ENCODE measurements at places on chromosomes 3 and 15. TPM values are rescaled to one million over a fixed set of nuclear protein-coding genes. Genes with fewer than 3 reads are reported as not detected.

DNA sequence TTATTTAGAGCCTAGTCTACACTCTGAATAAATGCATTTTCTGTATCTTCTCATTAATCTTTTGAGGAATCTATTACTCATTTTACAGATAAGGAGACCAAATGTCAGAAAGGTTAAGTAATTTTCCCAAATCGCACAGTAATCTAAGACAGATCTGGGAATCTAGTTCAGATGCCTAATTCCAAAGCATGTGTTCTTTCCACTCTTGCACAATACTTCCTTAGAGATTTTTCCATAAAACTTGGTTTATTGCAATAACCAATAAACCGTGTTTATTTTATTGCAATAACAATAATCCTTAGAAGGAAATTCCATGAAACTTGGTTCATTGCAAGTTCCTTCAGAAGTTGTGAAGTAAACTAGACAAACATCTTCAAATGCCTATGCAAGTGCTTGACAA, 17.4 kb upstream of the COL8A1 start:
- H3K4me3 ChIP-seq = no peak overlapping the region
- no peaks in the 10 kb centered on the region for H3K36me3 ChIP-seq
- peaks cover 21% of the 10 kb centered on the region for H3K4me1 ChIP-seq
- no peak for DNase-seq
- no peaks in the 10 kb centered on the region for H3K27me3 ChIP-seq

- H3K36me3 ChIP-seq = no peaks in the 10 kb centered on the region
- H3K4me1 ChIP-seq = no peaks in the 10 kb centered on the region
- 0 out of 2 replicates have a peak, but pooled peaks cover 3% of the 10 kb centered on the region for H3K27me3 ChIP-seq
- no peak overlapping the region for H3K4me3 ChIP-seq
- H3K27ac ChIP-seq = no peak overlapping the region
These were observed 107.6 kb downstream of the PEX5L start for GRCh38 chr3:179929091-179929529.

DNA sequence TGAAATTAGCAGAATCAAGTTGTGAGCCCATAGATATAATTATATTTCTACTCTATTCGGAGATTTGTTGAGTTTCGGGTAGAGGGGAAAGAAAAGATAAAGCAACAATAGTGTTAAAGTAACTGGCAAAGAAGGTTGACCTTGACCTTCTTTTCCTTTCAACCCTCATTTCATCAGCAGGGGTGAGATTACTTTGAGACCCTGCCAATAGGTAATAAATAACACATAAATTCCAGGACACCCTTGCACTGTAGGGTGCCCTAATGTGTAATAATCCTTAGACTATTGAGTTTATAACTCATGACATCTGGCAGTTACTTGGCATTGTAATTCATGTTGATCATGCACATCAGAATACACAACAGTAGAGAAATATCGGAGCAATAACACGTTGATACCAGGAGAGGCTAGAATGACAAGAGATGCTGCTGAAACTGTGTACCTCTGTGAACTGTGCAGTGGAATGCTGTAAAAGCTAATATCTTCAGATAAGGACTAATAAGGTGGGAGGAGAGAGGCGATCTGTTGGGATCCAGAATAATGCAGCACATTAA, 426.7 kb downstream of the ROBO2 start:
- H3K27ac ChIP-seq = no peak overlapping the region
- no peak for DNase-seq
- no peaks in the 10 kb centered on the region for H3K36me3 ChIP-seq
- H3K4me1 ChIP-seq = no peaks in the 10 kb centered on the region
- H3K4me3 ChIP-seq = no peak overlapping the region

DNA sequence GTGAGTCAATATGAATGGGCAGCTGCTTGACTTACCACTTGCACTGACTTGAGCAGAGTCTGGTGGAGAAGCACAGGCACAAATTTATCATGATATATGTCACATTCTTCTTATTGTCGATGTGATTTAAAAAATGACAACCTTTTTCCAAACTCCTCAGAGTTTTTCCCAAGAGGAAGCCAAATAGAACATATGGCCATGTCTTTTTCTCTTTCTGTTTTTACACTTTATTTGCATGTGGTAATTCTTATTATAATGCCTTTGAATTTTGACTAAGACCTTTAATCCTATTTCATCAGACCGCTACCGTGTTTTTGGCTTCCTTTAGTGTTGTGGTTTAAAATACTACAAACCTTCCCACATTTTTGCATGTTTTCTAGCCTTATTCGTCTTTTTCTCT, 666.2 kb downstream of the PDCD6IP start:
- H3K4me1 ChIP-seq = no peaks in the 10 kb centered on the region
- no peak for DNase-seq
- no peaks in the 10 kb centered on the region for H3K36me3 ChIP-seq
- H3K27me3 ChIP-seq = no peaks in the 10 kb centered on the region
- H3K27ac ChIP-seq = no peak overlapping the region

GRCh38 chr15:35926007-35926380, 380.0 kb upstream of the DPH6 start:
- H3K36me3 ChIP-seq = no peaks in the 10 kb centered on the region
- H3K27me3 ChIP-seq = no peaks in the 10 kb centered on the region
- H3K4me3 ChIP-seq = no peak overlapping the region
- no peaks in the 10 kb centered on the region for H3K4me1 ChIP-seq
- DNase-seq = no peak

- no peaks in the 10 kb centered on the region for H3K27me3 ChIP-seq
- DNase-seq = no peak
- no peak overlapping the region for H3K4me3 ChIP-seq
- no peaks in the 10 kb centered on the region for H3K36me3 ChIP-seq
- H3K4me1 ChIP-seq = peaks cover 44% of the 10 kb centered on the region
These were observed 58.9 kb upstream of the GATA2 start for GRCh38 chr3:128551867-128552266.

- H3K4me1 ChIP-seq = peaks cover 22% of the 10 kb centered on the region
- no peak for DNase-seq
- H3K27ac ChIP-seq = no peak overlapping the region
These were observed 48.9 kb upstream of the AMOTL2 start for GRCh38 chr3:134423153-134423552.

DNA sequence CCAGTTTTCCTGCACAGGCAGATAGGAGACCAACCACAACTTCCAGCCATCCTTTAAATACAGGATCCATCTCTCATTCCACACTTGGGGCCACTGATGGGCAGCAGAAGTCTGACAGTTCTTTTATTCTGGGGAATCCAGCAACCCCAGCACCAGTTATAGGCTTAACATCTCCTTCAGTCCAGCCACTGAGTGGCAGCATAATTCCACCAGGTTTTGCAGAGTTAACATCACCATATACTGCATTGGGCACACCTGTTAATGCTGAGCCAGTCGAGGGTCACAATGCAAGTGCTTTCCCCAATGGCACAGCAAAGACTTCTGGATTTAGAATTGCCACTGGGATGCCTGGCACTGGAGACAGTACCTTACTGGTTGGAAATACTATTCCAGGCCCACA, 2.9 kb downstream of the NPAP1 start:
- no peak for DNase-seq
- H3K27me3 ChIP-seq = no peaks in the 10 kb centered on the region
- no peaks in the 10 kb centered on the region for H3K4me1 ChIP-seq
- H3K27ac ChIP-seq = no peak overlapping the region
- no peak overlapping the region for H3K4me3 ChIP-seq

- H3K4me1 ChIP-seq = peaks cover 16% of the 10 kb centered on the region
- H3K4me3 ChIP-seq = no peak overlapping the region
- H3K27me3 ChIP-seq = no peaks in the 10 kb centered on the region
- peak overlapping the region; percentile 63 for H3K27ac ChIP-seq
These were observed 18.5 kb upstream of the PTX3 start for GRCh38 chr3:157418104-157418503.

DNA sequence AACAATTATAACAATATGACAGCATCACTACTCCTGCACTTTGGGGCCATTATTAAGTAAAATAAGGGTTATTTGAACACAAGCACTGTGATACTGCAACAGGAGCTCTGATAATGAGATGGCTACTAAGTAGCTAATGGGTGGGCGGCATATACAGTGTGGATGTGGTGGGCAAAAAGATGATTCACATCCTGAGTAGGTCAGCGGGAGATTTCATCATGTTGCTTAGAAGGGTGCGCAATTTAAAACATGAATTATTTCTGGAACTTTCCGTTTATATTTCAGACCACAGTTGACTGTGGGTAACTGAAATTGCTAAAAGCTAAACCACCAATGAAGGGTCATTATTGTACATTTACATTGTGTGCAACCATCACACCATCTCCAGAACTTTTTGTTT, 42.3 kb downstream of the FBXO22 start:
- peaks cover 29% of the 10 kb centered on the region for H3K4me1 ChIP-seq
- H3K36me3 ChIP-seq = no peaks in the 10 kb centered on the region
- no peak overlapping the region for H3K27ac ChIP-seq
- DNase-seq = no peak
- no peaks in the 10 kb centered on the region for H3K27me3 ChIP-seq
- H3K4me3 ChIP-seq = no peak overlapping the region

DNA sequence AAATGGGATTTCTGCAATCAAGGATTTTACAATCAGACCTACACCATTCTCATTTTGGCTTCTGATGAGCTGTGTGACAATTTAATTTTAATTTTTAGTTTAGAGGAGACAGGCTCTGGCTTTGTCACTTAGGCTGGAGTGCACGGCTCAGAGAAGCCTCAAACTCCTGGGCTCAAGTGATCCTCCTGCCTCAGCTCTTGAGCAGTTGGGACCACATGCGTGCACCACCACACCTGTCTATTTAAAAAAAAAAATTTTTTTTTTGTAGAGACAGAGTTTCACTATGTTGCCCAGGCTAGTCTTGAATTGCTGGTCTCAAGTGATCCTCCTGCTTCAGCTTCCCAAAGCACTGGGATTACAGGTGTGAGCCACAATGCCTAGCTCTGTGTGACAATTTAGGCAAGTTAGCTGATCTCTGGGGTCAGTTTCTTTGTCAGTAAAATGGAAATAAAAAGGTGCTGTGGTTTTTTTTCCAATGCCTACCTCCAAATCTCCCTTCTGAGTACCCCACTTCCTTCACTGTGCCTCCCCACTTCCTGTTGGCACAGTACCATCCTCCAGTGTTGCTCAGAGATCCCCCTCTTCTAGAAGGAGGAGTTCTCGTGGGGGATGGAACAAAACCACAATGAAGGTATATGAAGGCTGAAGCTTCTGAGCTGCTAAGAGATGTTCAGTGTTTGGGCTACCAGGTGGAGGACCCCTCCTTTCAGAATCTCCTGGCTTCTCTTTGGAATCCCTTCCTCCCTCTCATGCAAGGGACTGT, 54.1 kb upstream of the GSK3B start:
- H3K4me1 ChIP-seq = peaks cover 54% of the 10 kb centered on the region
- no peaks in the 10 kb centered on the region for H3K36me3 ChIP-seq

GRCh38 chr3:123399653-123400052, 49.2 kb downstream of the ADCY5 start:
- H3K4me3 ChIP-seq = no peak overlapping the region
- no peaks in the 10 kb centered on the region for H3K36me3 ChIP-seq
- no peaks in the 10 kb centered on the region for H3K4me1 ChIP-seq
- DNase-seq = no peak
- no peak overlapping the region for H3K27ac ChIP-seq

DNA sequence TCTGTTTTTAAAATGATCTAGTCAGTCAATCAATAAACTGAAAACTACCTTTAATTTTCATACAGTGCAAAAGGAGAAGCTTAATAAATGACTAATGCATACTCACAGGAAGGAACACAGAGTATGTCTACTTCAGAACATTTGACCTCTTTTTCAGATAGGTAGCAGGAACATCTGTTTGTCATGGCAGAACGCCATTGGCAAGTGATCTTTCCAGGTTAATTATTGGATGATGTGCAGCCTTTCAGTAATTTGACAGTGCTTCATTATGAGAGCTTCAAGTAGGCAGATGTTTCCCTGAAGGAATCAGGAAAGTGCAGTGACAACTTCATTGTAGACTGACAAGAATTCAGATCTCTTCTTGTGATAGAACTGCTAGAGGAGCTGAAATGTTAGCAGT, 325.0 kb downstream of the OTOL1 start:
- no peak overlapping the region for H3K4me3 ChIP-seq
- H3K36me3 ChIP-seq = no peaks in the 10 kb centered on the region
- no peak overlapping the region for H3K27ac ChIP-seq
- no peaks in the 10 kb centered on the region for H3K27me3 ChIP-seq
- no peak for DNase-seq

DNA sequence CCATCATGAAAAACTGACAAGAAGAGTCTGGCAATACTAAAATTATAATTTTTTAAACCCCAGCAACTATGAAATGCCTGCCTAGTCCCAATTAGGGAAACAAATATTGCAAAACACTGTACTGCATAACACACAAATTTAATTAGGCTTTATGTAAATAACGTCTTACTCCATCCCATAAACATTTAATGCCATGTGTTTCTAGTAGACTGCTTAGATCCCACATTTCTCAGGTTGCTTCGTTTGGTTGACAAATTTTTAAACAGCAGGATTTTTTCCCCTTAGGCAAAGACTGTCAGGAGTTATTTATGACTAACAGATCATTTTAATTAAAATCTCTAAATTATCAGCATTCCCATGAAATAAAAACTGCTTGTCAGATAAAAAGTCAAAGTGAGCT, 29.9 kb downstream of the EIF2AK4 start:
- no peaks in the 10 kb centered on the region for H3K27me3 ChIP-seq
- DNase-seq = no peak

- H3K4me3 ChIP-seq = no peak overlapping the region
- no peak overlapping the region for H3K27ac ChIP-seq
- no peak for DNase-seq
- no peaks in the 10 kb centered on the region for H3K36me3 ChIP-seq
These were observed 722.1 kb upstream of the NR2F2 start for GRCh38 chr15:95608371-95608770.

- H3K27ac ChIP-seq = no peak overlapping the region
- H3K4me1 ChIP-seq = no peaks in the 10 kb centered on the region
- H3K4me3 ChIP-seq = no peak overlapping the region
- no peaks in the 10 kb centered on the region for H3K36me3 ChIP-seq
These were observed 42.1 kb upstream of the CTDSPL start for GRCh38 chr3:37819591-37819990.

GRCh38 chr3:113409676-113410075, 31.6 kb downstream of the CFAP44 start:
- H3K36me3 ChIP-seq = no peaks in the 10 kb centered on the region
- no peak overlapping the region for H3K4me3 ChIP-seq
- H3K4me1 ChIP-seq = no peaks in the 10 kb centered on the region
- DNase-seq = no peak
- H3K27ac ChIP-seq = no peak overlapping the region

GRCh38 chr3:194281306-194281705, 69.8 kb downstream of the CPN2 start:
- H3K4me1 ChIP-seq = peaks cover 12% of the 10 kb centered on the region
- H3K36me3 ChIP-seq = no peaks in the 10 kb centered on the region
- no peak overlapping the region for H3K4me3 ChIP-seq
- no peak for DNase-seq
- no peak overlapping the region for H3K27ac ChIP-seq
- H3K27me3 ChIP-seq = no peaks in the 10 kb centered on the region

- no peaks in the 10 kb centered on the region for H3K36me3 ChIP-seq
- H3K4me1 ChIP-seq = peaks cover 8% of the 10 kb centered on the region
- no peak overlapping the region for H3K4me3 ChIP-seq
- H3K27me3 ChIP-seq = no peaks in the 10 kb centered on the region
- no peak for DNase-seq
These were observed 11.4 kb downstream of the SQOR start for GRCh38 chr15:45646220-45646619.

- no peaks in the 10 kb centered on the region for H3K36me3 ChIP-seq
- H3K4me3 ChIP-seq = no peak overlapping the region
- H3K27ac ChIP-seq = no peak overlapping the region
- H3K27me3 ChIP-seq = no peaks in the 10 kb centered on the region
- DNase-seq = no peak
These were observed 41.8 kb upstream of the MRPL3 start for GRCh38 chr3:131544557-131544956.

Gene CHRNA3
- total RNA-seq = not detected

Gene SAMMSON
- not detected for total RNA-seq
